ENCODE measurements at places on chromosomes 12 and 14.

DNA sequence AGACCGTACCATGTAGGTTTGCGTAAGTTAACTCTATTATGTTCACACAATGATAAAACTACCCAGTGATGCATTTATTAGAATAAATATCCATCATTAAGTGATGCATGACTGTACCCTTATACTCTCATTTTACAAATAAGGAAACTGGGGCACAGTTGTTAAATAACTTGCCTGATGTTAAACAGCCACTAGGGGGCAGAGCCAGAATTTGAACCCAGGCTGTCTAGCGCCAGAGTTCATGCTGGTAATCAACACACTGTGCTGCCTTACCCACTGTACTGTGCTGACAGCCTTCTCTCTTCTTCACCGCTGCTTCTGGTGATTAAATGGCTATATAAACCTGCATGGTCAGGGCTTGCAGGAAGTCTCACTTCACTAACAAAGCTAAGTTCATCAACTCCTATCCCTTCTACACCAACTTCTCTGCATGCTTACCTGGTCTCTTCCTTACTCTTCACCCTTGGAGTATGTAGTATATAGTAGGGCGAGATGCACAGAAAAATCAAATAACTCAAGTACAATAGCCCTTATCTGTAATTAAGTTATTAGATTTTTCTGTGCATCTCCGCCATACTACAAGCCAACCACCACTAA lies 43.6 kb upstream of the APPL2 start:
- DNase-seq = no peak

DNA sequence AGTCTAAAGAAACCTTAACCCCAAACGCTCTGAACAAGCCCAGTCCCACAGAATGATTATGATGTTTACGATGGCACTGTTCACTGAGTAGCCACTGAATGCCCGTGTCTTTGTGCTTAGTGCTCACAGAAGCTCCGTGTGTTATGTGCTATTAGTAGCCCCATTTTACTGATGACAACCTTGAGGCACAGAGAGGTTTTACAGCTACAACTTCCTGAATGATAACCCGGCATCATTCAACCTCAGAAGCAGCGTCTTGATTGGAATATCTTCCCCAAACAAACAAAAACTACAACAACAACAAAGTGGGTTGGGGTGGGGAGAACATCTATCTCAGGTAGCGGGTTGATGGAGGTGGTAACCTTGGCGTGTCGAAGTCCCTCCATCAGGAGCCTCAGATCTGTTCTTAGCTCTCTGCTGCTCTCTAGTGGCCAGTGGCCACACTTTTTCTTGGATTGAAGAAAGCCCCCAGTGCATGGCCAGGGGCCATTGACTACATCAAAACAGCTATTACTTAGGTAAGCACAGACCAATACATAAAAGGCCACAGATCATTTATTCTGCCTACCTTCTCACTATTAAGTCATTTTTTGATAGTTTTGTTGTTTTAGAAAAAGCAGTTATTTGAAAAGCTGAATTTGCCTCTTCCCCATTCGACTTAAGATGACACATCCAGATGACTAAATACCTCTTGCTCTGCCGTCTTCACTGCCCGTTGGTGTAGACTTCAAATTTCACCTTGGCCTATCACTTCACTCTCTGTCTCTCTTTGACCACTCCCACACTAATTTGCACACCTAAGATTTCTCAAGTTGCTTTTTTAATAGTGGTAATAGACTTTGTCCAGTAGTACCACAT lies 376.9 kb downstream of the GALC start:
- no peak for DNase-seq

DNA sequence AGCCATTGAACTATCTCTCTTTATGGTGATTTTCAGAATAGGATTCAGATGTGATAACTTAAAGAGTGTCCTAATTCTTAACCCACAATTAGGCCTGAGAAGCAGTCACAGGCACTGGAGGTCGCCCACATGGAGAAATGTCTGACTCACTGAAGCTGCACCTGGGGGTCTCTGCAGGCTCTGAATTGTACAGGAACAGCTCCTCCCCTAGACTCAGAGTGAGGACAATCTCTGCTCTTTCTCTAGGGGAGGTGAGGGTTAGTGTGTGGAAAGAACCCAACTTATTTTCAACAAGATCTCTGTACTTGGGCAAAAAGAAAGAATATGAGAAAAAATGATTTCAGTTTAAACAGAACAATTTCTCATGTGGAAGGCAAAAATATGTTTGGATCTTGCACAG lies 1124.6 kb downstream of the TMEM121 start:
- no peak for DNase-seq

GRCh38 chr12:101047652-101048051 lies 162.4 kb downstream of the SLC5A8 start:
- no peak for DNase-seq

DNA sequence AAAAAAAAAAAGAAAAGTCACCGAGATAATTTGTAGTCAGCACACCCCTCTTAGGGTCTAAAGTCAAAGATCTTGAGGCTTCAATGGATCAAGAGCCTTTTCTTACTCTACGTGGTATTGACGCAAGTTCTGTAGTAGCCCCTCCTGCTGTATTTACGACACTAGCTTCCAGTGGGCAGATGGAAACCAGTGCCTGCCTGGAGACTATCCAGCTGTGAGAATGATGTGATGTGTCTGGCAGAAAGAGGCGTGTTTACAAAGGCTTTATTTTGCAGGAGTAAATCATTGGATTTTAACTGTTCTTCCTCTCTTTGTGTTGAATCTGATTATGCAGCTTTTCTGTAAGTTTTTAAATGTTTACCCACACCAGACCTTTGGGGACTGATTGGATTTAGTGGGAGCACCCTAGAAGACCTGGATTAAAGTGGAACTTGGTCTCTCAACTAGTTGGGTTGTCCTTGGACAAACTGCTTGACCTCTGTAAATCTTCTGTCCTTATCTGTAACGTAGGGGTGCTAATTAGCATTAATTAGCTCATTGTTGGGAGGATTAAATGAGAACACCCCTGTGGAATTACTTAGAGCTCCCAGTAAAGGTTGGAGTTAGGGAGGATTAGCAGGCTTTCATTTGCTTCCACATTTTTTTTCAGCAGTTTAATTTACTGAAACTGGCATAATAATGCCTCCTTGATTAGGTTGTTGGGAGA lies 72.4 kb downstream of the RASSF3 start:
- no peak for DNase-seq

DNA sequence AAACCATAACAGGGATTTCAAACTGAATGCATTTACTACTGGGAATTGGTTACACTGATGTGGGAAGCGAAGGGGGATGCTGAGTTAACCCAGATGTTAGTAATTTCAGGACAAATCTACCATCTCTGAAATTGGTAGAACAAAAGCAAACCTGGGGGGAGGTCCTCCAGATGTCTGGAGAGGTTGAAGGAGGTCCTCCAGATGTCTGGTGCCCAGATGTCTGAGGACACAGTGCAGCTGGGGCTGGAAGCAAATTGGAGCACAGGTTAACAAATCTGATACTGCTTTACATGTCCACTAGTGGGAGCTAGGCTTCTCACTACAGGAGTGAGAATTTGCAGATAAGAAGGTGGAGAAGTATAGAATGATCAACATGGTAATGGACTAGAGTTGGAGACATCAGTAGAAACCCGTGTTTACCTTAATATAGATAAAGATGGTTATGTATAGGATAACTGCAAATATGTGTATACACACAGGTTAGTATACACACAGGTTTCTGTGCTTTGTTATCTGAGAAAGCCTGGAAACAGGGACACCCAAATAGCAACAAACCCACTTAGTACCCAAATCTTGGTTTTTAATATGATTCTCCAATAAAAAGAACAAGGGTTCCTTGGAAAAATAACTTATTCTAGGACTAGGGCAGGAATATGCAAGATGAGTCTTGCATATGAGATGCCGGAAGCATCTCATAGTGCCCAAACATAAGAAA lies 162.5 kb downstream of the C12orf50 start:
- no peak for DNase-seq

GRCh38 chr12:91542067-91542466 lies 359.4 kb upstream of the DCN start:
- no peak for DNase-seq

DNA sequence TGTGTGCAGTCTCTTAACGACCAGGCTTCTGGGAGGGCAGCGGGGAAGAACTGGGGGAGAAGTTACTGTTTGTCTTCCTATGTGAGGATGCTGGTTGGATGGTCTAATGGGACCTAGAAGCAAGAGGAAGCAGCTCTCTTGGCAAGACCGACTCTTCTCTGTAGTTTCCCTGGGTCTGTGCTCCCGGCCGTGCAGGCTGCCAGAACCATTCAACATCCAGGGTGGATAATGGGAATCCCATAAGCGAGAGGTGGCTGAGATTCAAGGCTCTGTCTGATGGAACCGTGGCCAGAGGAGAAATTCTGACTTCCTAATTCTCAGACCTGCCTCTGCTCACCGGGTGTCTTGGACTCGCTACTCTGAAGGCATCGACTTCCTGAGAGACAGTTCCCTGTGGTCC lies 561.0 kb upstream of the TBX3 start:
- DNase-seq = no peak

GRCh38 chr12:107443320-107444090 lies 242.1 kb upstream of the PWP1 start:
- DNase-seq = no peak

DNA sequence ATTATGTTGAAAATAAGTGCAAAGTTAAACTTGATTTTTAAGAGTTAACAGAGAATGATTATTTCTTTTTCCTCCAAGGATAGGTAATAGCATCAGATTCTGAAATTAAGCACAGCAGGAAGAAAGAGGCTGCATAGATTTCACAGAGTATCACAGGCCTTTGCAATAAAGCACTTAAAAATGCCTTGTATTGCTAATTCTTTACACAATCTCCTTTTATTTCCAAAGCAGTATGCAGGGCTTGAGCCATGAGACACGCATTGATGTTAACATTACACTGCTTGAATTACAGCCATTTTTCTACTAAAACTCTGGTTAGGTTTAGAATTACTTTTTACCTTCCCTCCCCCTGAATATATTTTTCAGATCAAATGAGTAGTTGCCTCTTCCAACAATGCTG lies 398.3 kb downstream of the BCAT1 start:
- no peak for DNase-seq

GRCh38 chr12:13116259-13116658 lies 12.8 kb upstream of the GSG1 start:
- DNase-seq = no peak

DNA sequence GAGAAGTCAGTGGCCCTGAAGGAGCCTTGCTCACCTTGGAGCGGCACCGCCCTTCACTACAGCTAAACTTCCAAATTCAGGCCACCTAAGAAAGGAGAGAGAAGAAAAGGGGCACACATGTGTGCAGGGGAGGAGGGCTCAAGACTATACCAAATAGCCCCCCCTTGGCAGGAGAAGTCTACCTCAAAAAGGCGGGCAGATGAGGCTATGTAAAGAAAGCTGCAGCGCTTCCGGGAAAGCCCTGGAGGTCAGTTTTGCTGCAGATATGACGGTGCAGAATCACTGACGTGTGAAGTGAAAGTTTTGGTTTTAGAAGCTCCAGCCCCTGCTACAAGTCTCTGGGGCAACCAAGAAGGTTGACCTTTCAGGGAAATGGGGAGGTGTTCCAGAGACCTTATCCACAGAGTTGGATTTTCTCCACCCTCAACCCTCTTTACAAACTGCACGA lies 48.2 kb upstream of the PNMA1 start:
- no peak for DNase-seq

GRCh38 chr12:25677232-25677937 lies 124.3 kb upstream of the LMNTD1 start:
- DNase-seq = no peak

DNA sequence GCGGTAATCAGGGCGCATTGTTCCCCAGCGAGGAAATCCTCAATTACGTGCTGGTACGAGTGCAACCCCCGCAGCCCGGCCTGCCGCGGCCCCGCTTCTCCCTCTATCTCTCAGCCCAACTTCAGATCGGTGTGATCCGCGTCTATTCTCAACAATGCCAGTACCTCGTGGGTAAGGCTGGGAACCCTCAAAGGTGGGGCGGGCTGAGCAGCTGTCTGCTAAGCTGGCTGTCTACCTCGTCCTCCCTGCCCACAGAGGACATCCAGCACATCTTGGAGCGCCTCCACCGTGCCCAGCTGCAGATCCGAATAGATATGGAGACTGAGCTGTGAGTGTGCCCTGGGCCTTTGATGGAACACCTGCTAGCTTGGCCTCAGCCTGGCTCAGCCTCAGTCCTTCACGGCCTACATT lies 996 bp downstream of the REC8 start:
- no peak for DNase-seq

DNA sequence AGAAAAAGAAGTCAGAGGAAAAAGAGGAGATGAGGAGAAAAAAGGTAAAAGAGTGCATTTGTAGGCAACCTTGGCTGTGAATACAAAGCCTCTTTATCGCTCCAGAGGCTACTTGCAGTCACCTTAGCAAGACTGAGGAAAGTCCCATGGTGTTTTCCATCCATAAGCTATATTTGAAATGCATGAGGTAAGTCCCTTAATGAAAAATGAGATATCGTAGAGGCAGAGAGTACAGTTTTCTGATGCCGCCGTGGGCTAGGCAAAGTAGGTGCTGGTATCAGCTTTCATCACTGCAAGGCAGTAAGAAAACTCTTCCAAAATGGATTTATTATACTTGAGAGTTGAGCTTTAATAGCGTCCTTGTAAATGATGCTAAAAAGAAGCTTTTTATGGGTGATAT lies 186.8 kb downstream of the ASCL1 start:
- no peak for DNase-seq

DNA sequence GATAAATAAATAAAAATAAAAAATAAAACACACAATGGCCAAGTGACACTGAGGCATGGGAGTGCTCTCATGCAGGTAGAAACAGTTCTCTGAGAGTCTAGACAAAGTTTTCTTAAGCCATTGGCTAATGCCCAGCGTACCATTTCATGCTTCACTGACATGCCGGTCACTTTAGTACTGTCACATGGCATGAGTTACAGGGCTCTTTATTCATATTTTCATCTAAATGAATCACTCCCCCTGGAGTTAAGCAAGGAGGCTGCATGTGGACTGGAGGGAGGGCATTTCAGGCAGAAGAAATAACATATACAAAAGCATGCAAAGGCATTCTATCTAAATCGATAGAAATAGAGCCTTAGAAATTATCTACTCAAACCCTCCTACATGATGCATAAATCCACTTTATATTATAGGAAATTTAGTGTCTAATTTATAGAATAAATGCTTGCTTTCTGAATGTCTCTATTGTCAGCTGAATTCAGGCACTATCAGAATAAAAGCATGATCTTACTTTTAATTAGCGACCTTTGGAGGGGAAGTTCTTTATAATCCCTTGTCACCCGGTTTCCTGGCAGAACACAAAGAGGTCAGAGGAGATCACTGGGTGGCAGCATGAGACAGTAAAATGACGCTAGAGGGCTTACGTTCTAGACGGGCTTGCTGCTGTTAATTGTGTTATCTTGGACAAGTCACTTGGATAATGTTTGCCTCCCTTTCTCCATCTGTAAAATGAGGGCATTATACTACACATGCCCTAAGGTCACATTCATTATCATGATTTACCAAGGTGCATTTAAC lies 17.5 kb downstream of the DYRK4 start:
- DNase-seq = no peak

- DNase-seq = no peak
These were observed 18.8 kb upstream of the GPR68 start for GRCh38 chr14:91263329-91263728.

GRCh38 chr12:65275627-65276026 lies 2.9 kb upstream of the MSRB3 start:
- DNase-seq = no peak

GRCh38 chr12:102300824-102301461 lies 103.3 kb upstream of the PMCH start:
- DNase-seq = no peak
